Fibroblast of skin of right quadriceps (primary cell): ENCODE measurements at places on chromosomes 2 and 18.

DNA sequence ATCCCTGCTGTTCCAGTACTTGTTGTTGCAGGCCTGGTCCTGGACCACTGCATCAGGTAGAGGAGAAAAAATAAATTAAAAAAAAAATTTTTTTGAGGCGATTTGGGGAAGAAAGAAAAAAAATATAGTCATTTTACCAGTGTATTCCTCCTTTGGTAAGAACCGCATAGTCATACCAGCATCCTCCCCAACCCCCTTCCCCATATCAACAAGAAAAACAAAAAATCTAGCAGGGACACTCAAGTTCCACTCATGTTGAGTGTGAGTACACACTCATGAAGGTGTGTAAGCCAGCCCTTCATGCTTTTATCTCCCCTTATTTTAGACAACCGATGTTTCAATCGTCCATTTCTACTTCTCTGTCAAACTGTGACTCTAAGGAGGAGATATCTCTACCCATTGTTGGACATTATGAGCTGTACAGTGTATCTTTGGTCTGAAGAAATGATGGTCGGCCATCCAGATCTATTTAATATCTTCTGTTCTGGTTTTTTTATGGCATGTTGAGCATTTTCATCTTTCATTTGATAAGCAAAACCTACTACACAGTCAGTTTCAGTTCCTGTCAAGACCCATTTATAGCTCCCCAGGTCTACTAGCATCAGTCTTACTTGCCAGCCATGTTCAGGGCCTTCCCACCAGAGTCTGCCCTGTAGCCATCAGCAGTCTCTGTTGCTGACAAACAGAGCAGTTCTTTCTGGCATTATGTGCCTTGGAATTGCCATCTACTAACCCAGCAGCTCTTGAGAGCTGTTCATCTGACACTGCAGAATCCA is 20.0 kb downstream of the ELP2 start:
- no peak for DNase-seq

- DNase-seq = no peak
These were observed 324.1 kb downstream of the CCDC178 start for GRCh38 chr18:33116376-33116775.

DNA sequence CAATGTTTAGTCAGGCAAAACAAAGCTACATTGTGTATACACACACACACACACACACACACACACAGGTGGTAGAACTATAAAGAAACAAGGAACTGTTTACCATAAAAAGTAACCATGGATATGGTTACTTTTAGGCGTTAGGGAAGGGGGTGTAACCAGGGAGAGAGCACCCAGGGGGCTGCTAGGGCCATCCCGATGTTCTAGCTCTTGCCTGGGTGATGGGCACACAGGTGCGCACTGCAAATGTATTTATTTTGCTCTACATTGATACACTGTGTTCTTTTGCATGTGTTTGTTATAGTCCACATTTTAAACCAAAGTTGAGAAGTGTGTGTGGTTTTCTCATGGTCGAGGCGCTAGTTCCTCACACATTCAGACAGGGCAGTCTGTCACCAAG is 69.8 kb upstream of the MYCN start:
- no peak for DNase-seq

DNA sequence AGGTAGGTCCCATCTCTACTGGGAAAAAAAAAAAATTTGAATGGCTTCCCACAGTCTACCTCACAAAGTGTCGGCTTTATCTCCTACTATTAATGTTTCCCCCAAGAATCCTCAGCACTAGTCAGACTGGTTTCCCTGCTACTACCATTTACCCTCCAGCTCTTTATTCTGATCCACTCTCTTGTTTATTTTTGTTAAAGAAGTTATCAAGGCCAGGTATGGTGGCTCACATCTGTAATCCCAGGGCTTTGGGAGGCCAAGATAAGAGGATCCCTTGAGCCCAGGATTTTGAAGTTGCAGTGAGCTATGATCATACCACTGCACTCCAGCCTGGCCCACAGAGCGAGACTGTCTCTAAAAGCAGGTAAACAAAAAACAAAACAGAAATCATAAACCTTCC is 1275.3 kb downstream of the LRP1B start:
- no peak for DNase-seq

GRCh38 chr2:135227386-135227785 is 175.3 kb downstream of the RAB3GAP1 start:
- DNase-seq = peak; percentile 50
